ENCODE measurements at places on chromosomes 3 and 15.

DNA sequence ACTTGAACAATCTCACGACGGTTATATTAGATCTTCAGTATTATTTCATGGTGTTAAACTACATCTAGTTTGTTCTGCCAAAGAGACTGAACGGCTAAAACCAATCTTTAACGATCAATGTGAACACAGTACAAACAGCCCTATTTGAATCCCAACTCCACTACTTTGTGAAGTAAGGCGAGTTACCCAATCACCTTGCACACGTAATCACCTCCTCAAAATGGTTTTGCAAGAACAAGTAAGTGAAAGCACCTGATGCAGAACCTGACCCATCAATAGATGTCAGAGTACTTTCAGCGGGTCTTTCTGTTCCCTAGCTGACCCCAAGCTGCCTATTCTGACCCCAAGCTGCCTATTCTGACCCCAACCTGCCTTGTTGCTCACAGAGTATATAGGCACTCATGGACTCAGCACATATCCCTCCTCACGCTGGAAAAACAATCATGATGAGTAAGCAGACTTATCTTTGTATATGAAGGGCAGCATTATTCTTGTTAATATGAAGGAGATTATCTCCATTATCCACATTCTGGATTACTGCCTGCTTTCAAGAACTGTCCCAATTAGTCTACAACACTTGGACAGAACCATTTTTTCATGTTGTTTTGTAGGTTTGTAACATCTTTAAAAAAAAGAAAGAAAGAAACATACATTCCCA lies 3.7 kb downstream of the KPNA1 start:
- peak; percentile 77 for DNase-seq

GRCh38 chr15:39852250-39852649 lies 67.8 kb downstream of the GPR176 start:
- peak; percentile 96 for DNase-seq

- no peak for DNase-seq
Measured at GRCh38 chr3:99425930-99426329, 212.5 kb upstream of the COL8A1 start.

DNA sequence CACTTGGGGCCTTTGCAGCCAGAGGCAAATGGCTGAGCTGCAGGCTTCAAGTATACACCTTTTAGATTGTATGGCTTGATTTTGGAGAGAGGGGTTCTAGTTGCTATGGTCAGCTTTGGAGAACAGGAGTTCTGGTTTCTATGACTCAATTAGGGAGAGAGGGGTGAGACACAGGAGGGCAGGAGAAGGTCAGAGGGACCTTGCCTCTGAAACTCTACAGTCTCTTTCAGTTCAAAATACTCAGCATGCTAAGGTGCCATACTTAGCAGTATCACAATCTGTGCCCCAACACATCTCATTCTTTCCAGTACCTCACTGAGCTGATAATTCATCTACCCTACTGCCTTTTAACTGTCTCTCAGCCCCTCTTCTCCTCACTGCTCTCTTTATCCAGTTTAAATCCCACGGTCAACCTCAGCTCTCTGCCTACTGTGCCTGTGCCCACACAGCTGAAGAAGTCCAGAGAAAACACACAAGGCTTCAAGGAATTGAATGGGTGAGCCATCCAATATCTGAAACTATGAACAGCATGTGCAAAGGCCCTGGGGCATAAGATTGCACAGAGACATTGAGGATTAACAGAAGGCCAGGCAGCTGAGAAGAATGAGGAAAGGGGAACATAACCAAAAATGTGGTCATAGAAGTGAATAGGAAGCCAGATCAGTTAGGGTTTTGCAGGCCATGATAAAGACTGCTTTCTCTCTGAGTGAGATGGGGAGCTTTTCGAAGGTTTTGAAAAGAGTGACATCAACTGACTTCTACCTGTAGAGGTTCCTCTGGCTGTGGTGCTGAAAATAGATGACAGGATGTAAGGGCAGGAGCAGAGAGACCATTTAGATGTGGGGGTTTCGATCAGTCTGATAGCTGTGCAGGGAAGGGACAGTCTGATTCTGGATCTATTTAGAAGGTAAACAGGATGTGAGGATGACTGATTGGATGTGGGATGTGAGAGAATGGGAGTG lies 54.5 kb upstream of the C3orf80 start:
- no peak for DNase-seq

DNA sequence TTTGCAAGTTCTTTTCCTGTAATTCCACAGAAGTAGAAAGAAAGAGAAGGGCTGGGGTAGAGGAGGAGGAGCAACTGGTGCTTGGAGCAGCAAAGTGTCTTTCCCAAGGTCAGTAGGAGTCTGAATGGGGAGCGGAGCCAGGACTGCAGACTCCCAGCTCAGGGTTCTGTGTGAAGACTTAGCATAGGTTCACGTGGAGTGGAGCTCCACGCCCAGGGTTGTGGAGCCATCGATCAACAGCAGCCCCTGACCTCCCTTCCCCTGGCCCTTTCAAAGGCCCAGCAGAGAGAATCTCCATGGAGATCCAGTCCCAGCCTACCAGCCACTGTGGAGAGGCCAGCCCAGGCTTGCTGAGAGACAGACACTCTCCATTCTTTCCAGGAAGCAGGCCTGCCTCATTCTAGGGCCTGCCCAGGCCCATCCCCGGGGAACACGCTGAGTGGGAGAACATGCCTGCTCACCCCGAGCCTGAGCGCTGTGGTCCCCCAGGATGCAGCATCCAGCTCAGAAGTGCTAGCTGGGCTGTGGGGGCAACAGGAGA lies 62.1 kb downstream of the CORO2B start:
- DNase-seq = peak; percentile 44

DNA sequence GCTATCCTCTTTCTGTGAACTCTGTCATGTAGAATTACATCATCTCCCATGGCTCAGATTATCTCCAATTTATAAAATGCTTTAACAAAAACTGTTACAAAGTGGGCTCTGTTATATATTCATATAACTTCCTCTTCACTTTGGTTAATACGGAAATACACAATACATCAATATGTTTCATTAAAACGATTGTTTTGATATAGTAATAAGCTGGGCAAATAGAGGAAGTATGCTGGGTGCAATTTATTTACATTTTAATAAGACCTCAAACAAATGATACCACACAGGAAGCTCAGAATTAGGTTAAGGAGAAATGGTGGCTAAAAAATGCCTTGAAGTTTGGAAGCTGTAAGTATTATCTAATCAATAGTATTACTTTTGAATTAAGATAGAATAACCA lies 331.0 kb downstream of the ZBTB20 start:
- no peak for DNase-seq

- DNase-seq = no peak
Measured at GRCh38 chr3:13519006-13519791, 29.7 kb upstream of the FBLN2 start.

- no peak for DNase-seq
Measured at GRCh38 chr3:150764566-150764965, 1.6 kb upstream of the SIAH2 start.

DNA sequence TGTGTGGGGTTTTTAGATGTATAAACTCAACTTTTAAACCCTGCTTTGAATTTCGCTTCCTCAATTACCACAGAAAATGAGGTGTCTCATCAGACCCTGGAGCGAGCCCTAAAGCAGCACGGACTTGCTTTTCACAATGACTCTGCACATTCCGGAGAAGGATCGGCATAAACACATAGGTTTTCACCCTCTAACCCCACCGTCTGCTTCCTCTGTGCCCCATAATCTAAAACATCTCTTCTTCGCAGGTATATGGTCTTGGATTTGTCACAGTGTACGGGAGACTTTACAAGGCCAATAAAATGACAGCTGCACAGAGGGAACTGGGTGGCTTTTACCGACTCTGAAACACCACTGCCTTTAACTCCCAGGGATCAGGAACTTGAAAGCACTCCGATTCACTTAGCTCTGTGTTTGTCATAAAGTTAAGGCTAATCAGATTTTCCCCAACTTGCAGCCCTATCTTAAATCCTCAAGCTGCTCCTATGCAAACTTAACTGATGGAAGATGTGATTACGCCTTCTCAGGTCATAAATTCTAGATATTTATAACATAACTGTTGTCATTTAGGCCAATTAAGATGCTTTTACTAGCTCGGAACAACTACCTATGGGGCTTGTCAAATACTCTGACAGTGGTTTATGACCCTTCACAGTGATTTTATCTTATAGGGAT lies 133.4 kb upstream of the WNT5A start:
- peak; percentile 89 for DNase-seq

DNA sequence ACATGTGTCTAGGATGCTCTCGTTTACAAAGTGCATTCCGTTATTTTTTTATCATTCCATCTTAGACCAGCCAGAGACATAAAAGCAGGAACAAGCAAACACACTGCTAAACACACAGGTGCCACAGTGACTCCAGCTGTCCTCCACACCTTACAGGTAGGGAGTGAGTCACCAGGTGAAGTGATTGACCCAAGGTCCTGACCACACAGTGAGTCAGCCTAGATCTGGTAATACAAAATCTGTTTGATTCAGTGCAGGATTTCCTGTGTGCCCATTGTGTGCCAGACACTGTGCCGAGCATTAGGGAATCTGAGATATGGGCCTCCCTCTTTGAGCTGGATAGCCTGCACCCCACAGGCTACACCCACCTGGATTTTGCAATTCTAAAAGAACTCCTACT lies 16.7 kb upstream of the BFSP2 start:
- DNase-seq = no peak

Measured in amniotic epithelial cell (primary cell).